ENCODE measurements at places on chromosomes 4 and X. TPM values are rescaled to one million over a fixed set of nuclear protein-coding genes. Genes with fewer than 3 reads are reported as not detected.

- no peak for DNase-seq
- no peak overlapping the region for H3K4me3 ChIP-seq
- no peaks in the 10 kb centered on the region for H3K36me3 ChIP-seq
- no peak overlapping the region for H3K27ac ChIP-seq
These were observed 71.7 kb upstream of the BANK1 start for GRCh38 chr4:101718810-101719209.

DNA sequence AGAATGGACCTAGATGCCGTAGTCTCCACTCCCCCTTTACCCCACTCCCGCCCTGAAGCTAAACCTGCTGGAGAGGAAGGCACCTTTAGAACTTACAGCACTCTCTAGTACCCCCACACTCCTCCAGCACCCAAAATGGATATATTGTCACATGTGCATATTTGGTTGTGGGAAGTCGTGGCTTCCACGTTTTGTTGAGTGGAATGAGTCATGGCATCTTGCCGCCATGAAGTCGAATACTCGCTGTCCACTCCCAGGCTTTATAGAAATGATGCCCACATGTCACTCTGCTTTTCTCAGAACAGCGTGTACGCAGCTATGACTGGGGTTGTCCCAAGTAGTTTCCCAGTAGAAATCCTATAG, 545 bp downstream of the ABCE1 start:
- H3K4me1 ChIP-seq: peaks cover 10% of the 10 kb centered on the region
- no peaks in the 10 kb centered on the region for H3K27me3 ChIP-seq
- peaks cover 11% of the 10 kb centered on the region for H3K36me3 ChIP-seq
- no peak for DNase-seq
- H3K27ac ChIP-seq: peak overlapping the region; percentile 92

GRCh38 chrX:43881410-43882293, 598 bp downstream of the MAOB start:
- H3K36me3 ChIP-seq: no peaks in the 10 kb centered on the region
- H3K27me3 ChIP-seq: peaks cover 5% of the 10 kb centered on the region

The NAT8L gene
- total RNA-seq: 2.7 TPM

Data from kidney (tissue), 22 donors.